ENCODE measurements at places on chromosomes 16 and 17. TPM values are rescaled to one million over a fixed set of nuclear protein-coding genes. Genes with fewer than 3 reads are reported as not detected.

NKIRAS2 gene
- 22.2 TPM for total RNA-seq

CPD gene
- total RNA-seq, result 17.2 TPM

SRCIN1 gene
- total RNA-seq, result 0.14 TPM

HIGD1B gene
- not detected for total RNA-seq

STX1B gene
- 0.55 TPM for total RNA-seq

PCGF2 gene
- total RNA-seq, result 1.7 TPM

C17orf78 gene
- not detected for total RNA-seq

CSH1 gene
- not detected for total RNA-seq

TP53TG3F gene
- total RNA-seq, result not detected

ZPBP2 gene
- not detected for total RNA-seq

CCDC137 gene
- total RNA-seq, result 43.7 TPM

WNT3 gene
- not detected for total RNA-seq

TBC1D3G gene
- total RNA-seq, result not detected

OTOP3 gene
- not detected for total RNA-seq

MT4 gene
- not detected for total RNA-seq

TBC1D3D gene
- total RNA-seq, result not detected

HS3ST3B1 gene
- total RNA-seq, result 28.0 TPM

FHOD1 gene
- total RNA-seq, result 64.6 TPM

SEZ6L2 gene
- not detected for total RNA-seq

KCNJ2 gene
- 0.32 TPM for total RNA-seq

DHRS7C gene
- not detected for total RNA-seq

MT1M gene
- not detected for total RNA-seq

SCN4A gene
- total RNA-seq, result 0.02 TPM

SPPL2C gene
- not detected for total RNA-seq

CBX4 gene
- total RNA-seq, result 30.9 TPM

KRTAP4-6 gene
- not detected for total RNA-seq

SOST gene
- not detected for total RNA-seq

SCIMP gene
- total RNA-seq, result not detected

KRT40 gene
- total RNA-seq, result not detected

CES5A gene
- not detected for total RNA-seq

RGS9 gene
- 22.7 TPM for total RNA-seq

SIAH1 gene
- total RNA-seq, result 16.3 TPM

DNAAF8 gene
- total RNA-seq, result 0.11 TPM

SEPTIN12 gene
- not detected for total RNA-seq

PRSS8 gene
- 0.18 TPM for total RNA-seq

ST6GALNAC2 gene
- total RNA-seq, result not detected

OR1A1 gene
- 0.07 TPM for total RNA-seq

SLFN11 gene
- 88.2 TPM for total RNA-seq

KRTAP4-7 gene
- not detected for total RNA-seq

SOX9 gene
- not detected for total RNA-seq

STH gene
- not detected for total RNA-seq

BRCA1 gene
- total RNA-seq, result 76.3 TPM

RSPRY1 gene
- 30.2 TPM for total RNA-seq

CBX1 gene
- total RNA-seq, result 65.2 TPM

SSH2 gene
- 64.1 TPM for total RNA-seq

CEP20 gene
- total RNA-seq, result 33.1 TPM

TEKT5 gene
- total RNA-seq, result not detected

CLEC19A gene
- not detected for total RNA-seq

ASPHD1 gene
- total RNA-seq, result not detected
